HT-29 (cell line): ENCODE measurements at places on chromosomes 3 and 15.
A peak's percentile ranks its signal among the peaks of the same experiment; 100 is the strongest.

DNA sequence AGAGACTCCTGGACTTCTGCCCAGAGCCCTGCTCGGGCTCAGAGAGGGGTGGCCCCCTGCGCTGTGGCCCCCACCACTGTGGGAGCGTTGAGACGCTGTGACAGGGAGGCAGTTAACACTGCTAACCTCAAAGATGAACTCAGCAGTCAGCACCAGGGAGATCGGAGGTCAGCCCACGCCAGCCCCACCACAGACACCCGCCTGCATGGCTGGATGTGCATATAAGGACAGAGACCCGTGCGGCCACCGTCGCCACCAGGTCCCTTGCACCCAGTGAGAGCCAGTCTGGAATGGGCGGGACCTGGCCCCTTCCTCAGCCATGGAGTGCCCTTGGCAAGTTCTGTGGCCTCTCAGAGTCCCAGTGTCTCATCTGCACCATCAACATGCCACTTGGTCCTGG, 48.5 kb upstream of the FURIN start:
- no peak for DNase-seq

DNA sequence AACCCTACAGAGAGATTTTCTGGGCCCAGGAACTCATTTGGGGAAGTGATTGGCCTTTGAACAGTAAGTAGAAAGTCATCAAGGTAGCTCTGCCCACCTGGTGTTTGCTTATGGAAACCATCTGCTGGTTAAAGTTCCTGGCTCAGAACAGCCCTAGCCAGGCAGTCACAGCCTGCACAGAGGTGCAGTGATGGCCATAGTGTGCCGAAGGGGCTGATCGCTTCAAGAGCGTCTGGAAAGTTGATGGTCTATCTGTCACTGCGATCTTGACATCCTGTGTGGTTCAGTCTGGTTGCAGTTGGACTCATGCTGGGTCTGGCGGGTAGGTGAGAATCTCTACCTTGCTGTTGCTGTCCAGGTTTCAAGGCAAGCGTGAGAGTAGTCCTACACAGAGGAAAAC, 151.6 kb downstream of the SLCO3A1 start:
- DNase-seq, result no peak

GRCh38 chr3:2218375-2218774, 119.7 kb downstream of the CNTN4 start:
- DNase-seq, result no peak

DNA sequence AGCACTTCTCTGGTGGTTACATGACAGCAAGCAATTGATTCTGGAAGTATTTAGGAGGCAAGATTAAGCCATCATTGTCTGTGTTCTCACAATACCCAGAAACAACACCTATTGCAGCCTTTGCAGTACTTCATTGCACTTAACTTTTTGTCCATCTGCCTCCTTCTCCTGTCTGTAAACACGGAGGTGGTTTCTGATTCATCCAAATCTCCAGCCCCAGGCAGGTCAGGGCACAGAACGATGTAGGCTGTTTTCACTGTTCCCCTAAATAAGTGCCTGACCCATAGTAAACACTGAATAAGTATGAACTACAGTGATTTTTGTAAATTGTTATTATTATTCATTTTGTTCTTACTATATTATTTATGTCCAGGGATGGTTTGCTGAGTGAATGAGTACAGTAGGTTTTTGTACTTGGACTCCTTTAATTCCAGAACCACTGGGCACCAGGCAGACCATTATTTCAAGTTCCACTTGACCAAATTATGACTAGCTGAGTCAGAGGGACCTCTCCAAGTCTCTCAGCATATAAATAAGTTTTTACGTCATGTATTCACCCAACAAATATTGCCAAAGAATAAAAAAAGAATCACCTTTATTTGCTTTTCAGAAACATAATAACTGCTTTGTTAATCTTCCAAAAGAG, 283.3 kb upstream of the TRIM42 start:
- DNase-seq, result no peak

DNA sequence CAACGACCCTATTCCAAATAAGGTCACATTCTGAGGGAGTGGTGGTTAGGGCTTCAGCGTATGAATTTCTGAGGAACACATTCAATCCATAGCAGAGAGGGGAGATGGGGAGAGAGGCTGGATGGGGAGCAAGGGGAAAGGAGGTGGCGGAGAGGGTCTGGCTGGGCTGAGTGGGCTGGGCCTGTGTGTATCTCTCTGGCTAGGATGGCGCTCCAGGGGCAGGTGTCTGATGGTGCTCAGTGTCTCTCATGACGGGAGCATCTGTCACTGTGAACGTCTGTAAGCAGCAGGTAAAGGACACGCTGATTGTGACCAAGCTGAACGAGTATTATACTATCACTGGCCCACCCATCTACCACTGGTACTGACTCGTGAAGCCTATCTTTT, 159.6 kb downstream of the XXYLT1 start:
- DNase-seq, result no peak

- DNase-seq, result no peak
These were observed 157.9 kb downstream of the RAP2B start for GRCh38 chr3:153319705-153320554.

DNA sequence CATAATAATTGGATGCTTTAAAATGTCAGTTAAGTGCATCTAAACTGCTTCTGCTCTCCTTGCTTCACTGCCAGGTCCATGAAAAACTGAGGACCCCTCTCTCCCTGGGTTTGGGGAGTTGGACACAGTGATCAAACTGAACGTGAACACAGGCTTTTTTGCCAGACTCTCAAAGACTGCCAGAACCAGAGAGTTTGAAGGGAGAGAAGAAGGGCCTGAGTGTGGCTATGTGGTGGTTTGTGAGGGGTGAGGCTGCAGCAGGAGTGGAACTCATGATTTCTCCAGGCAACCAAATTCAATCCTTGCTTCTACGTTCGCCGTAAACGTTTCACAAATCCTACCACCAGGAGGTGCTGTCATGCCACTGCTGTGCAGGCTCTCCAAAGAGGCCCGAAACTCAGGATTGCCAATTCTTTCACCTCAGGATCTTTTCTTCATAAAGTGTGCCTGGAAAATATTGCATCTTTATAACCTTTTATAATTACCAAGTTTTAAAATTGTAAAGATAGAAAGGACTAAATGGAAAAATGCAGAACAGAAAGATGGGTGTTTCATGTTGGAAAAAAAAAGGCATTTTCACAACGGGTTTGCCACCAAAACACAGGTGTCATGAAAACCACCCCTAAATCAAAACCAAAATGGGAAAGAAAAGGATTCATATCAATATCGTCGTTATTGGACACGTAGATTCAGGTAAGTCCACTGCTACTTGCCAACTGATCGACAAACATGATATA, 19.7 kb downstream of the TM4SF4 start:
- peak; percentile 60 for DNase-seq

DNA sequence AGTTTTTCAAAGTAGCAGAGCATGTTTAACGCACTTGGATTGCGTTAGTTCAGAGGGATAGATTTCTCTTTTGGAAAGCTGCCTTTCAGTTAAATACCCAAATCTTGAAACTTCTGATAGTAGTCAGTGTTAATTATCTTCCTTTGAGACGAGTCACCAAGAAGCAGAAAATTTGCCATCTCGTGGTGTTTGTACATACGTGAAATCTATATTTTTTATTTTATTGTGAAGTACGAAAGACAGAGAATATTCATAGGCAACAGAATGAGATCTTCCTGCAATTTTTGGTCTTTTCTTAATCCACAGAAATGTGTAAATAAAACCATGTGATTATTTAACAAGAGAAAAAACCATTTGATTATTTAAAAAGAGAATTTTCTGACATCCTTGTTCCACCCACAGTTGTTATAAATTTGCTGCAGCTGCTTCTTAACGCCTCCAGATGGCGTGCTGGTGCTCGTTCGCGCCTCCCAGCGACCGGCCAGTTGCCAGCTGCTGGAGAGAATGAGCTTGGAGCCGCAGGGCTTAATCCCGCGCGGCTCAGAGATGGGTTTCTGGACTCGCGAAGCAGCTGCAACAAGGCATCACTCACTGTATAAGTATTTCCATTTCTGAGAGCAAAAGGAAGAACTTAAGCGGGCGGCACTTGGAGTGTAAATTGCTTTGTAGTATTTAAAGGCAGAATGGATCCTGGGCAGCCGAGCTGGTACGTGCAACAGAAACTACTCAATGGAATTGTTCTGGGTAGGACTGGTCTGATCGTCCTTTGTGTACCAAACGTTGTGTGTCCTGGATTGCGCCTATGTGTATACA, 10.5 kb upstream of the SLITRK3 start:
- peak; percentile 78 for DNase-seq

DNA sequence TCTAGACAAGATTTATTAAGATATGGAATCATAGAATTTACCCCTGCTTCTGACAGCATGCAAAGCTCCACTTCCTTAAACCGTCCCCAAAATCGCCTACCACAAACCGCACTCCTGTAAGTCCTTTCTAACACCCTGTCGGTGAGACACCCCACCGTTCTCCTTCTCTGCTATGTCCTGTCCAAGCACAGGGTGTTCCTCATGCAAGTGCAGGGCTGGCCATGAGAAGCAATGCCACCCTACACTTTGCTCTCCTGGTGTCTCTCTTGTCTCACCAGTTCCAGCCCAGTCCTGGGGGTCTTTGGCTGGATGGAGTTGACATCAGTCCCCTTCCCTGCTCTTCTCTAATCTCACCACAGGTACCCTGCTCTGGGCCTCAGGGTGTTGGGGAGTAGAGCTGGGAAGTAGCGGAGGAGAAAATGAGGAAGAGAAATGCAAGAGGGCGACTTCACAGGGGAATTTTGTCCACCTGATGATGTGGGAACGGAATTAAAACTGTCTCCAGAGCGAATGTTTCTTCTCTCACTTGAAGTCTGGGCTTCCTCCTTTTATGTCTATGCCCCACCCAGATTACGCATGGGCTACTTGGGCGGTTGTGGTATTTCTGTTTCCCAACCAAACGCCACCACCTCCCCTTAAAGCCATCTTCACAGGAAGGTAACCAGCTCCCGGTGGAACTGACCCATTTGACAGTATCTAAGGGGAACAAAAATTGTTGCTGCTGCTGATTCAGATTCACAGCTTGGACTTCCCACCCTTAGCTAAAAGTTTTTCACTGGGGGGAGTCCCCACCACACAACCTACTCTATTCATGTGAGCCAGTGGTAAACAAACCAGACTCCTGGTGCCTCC, 49.9 kb downstream of the CASR start:
- no peak for DNase-seq

GRCh38 chr15:97301166-97301565, 659.3 kb upstream of the ARRDC4 start:
- DNase-seq, result no peak

GRCh38 chr15:43859546-43859945, 32.7 kb downstream of the WDR76 start:
- no peak for DNase-seq

DNA sequence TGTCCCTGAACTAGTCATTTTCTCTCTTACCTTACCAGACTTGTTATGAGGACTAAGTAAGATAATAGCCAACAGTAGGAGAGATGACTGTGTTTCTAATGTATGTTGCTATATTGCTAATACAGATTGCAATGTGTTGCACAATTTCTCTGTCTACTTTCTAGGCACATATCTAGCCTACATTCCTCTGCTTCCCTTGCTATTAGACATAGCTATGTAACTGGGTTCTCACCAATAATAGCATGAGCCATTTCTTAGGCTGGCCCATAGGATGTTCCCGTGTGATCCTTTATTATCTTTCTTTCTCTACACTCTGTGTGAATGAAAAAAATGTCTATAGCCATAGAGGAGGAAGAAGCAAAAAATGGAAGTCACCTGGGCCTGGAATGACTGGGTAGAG, 6.8 kb upstream of the LRRN1 start:
- no peak for DNase-seq

GRCh38 chr15:73081321-73081958, 29.2 kb downstream of the NEO1 start:
- DNase-seq, result peak; percentile 64

- DNase-seq, result no peak
These were observed 39.3 kb upstream of the UACA start for GRCh38 chr15:70802629-70803028.
